Diencephalon (tissue), 1 donor: ENCODE measurements at places on chromosomes 1 and 21. TPM values are rescaled to one million over a fixed set of nuclear protein-coding genes. Genes with fewer than 3 reads are reported as not detected.

The OXCT2 gene
- total RNA-seq, result 0.46 TPM

The MCOLN2 gene
- total RNA-seq, result not detected

The PYHIN1 gene
- not detected for total RNA-seq

The PADI4 gene
- total RNA-seq, result 0.23 TPM
